ENCODE measurements at places on chromosomes 2 and 18.

DNA sequence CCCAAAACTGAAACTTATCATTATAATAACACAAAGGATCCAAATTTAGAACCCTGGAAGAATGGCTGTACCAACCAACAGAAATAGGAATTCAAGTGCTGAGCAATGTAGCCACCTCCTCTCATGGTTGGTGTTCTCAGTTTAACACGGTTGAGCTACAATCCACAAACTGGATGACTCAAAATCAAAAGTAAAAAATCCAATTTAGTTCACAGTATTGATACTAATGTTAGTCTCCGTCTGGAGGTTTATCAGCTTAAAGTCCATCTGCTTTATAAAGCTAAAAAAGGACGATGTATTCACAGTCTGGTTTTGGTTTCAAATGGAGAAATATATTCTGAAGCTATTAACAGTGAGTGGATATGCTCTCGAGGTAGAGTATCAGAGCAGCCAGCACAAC, 40.5 kb downstream of the CNTNAP5 start:
- DNase-seq, result no peak

- DNase-seq, result no peak
These were observed 193.7 kb upstream of the VWC2L start for GRCh38 chr2:214217136-214217535.

- no peak for DNase-seq
These were observed 117.3 kb upstream of the MSTN start for GRCh38 chr2:190179754-190180312.

DNA sequence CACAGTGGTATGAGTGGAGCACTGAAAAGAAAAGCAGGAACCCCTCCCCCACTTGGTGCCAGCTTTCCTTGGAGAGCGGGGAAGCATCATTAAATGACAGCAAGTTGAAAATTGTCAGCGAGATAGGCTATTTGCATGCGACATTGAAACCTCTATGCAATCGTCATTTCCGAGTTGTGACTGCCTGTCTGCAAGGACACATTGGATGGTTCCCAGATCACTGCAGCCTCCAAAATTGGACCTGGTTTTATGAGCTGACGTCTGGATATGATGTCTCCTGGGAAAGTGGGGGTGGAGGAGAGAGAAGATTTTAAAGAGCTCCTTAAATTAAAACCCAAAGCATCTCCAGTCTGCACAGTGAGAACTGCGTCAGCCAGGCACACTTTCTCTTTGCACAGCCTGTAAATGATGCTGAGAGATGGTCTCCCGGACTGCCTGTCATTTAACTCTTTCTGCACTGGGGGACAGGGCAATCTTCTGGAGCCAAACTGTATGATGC, 57.8 kb upstream of the KIF5C start:
- no peak for DNase-seq

- DNase-seq, result no peak
These were observed 43.9 kb upstream of the RAB11FIP5 start for GRCh38 chr2:73156539-73157124.

DNA sequence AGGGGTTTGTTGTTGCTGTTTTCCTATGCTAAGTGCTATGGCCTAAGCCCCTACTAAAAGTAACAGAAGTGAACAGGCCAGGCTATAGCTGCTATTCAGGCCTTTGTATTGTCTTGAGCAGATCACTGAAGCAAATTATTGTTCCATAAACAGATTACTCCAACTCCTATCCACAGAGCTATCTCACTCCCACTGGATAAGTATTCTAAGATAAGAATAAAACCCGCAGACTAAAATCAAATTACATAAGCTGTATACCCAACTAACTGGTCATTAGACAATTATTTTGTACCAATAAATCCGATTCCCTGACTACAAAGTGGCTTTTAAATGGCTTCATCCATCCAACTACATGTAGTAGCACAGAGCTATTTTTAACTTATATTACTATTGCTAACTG, 74.3 kb downstream of the THADA start:
- DNase-seq, result no peak

DNA sequence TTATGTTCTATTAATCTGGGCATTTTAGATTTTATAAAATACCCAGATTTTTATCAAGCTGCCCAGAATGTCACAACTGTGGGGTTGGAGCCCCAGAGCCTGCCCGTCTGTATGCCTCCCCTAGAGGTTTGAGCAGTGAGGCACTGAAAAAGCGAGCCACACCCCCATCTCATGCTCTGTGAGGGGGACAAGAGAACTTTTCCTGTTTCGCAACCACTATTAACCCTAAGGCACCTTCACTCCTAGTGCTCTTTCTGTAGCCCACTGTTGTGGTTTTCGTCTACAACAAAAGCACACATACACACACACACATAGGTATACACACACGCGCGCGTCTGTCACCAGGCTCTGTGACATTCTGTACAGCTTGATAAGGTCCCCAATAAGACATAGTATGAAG, 38.0 kb downstream of the DCDC2C start:
- DNase-seq, result no peak

DNA sequence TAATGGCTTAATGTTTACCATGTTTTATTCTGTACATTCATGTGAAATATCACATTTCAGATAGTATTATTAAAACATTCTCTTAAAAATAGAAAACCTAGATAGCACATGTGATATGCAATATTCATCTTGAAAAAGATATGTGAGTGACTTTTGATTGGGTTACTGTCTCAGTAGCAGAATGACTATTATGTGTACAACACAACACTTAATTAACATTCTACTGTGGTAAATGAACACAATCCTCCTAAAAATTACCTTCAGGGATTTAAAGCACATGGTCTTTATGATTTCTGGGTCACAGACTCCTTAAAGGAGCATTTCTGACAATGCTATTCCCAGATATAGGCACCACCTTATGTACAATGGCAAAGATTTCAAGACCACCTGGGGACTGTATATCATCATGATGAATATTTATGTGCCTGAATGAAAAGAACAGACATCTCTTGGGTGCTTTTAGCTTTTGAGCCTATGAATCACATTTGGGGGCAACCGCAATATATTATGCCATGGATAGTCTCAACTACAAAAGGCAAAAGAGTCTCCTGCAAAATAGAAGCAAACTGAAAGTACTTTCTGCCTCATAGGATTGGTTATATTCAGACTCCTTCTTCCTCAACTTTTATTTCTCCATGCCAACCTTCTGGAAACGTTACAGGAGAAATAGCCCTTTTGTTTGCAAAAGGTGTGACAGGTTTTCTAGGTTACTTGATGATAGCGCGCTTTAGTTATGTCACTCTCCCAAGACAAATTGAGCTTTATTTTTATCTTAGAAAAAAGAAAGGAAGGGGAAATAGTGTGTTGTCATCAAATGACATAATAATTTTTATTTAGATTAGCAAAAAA, 259.0 kb downstream of the CALCRL start:
- no peak for DNase-seq

DNA sequence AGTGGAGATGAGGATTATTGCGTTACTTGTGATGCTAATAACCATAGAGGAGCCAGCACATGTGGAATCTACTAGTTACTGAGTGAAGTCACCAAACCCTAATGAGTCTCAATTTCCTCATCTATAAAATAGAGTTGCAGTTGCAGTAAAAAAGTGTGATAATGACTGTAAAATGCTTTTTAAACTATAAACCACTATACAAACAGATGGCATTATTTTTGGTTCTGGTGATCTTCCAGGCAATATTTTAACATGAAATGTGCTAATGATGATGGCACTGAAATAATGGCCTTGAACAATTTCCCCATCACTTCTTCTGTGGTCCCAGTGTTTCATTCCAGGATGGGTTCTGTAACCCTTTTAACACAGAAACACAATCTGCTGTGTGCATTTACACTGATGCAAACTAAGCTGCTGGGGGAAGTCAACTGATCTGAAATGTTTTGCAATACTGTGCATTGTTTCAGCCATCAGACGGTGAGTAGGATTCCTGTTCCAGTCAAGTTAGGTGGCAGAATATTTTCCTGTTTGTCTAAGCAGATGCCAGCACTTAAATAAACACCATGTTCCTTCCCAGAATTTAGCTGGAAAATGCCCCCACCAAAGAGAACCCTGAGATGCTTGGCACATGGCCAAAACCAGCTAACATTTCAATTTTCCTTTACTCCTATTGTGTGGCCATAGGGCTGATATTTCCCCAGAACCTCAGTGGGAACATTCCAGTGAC, 52.6 kb downstream of the TACR1 start:
- DNase-seq, result no peak

DNA sequence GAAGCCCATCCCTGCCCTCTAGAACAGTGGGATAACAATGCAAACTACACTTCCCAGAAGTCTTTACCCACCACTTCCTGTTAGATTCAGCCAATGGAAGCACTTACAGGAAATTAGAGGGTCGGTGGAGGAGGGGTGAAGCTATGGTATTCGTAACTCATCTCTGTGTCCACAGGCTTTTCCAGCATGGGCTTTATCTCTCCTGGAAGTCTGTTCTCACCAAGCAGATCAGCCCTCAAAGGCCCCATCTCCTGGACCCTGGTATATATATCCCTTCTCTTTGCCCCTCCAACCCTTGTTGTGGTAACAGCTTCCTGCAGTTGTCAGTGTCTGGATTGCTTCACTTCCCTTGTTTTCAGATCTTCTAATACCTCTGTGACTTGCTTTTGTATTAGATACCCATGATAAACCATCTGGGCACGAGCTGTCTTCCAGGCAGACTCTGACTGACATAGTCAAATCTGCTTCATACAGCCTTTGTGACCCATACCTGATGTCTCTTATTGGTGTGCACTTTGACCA, 475.0 kb upstream of the POU3F3 start:
- no peak for DNase-seq

DNA sequence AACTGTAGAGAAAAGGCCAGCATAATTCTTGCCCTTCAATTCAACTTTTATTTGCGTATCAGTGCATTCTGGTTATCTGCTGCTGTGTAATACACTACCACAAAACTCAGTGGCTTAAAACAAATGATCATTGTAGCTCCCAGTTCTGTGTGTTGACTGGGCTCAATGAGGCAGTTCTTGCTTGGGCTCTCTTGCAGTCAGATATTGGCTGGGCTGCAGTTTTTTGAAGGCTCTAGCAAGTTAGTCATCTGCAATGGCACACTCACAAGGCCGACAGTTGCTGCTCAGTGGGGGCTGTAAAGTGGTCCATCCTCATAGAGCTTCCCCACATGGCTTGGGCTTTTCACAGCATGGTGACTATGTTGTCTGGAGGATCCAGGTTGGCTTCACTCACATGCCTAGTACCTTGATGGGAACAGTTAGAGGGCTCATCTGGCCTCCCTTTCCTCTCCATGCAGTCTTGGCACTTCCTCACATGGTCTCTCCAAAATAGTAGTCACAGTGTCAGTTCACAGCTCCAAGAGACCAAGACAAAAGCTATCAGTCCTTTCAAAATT, 110.6 kb upstream of the TNP1 start:
- DNase-seq, result no peak

GRCh38 chr2:169997140-169997887, 170.1 kb downstream of the UBR3 start:
- DNase-seq, result no peak

DNA sequence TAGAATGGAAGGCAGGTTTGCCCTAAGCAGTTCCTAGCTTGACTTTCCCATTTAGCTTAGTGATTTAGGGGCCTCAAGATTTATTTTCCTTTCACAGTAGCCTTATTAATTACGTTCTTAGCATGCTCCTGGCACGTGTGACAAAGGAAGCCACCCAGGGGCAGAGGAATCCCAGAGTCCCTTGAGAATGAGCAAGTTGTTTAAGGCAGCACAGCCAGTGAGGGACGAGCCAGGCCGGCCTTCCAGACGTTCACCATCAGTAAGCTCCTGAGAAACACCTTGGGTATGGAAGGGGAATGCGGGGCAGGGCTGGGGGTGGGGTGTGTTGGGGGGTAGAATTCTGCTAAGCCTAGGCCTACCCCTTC, 76.3 kb downstream of the SOWAHC start:
- no peak for DNase-seq

DNA sequence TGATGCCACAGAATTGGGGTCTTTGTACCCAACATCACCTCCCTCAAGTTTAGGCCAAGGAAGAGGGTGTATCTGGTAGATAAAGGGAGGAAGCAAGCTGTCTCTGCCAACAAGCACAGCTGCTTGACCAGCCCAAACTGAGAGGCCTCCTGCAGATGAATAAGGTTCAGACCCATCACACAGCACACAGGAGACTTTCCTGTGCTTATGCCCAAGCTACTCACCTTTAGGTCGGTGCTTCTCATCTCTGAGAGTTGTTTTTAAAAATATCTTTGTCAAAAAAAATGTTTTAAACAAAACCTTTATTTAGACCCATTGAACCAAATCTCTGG, 24.7 kb upstream of the SP3 start:
- no peak for DNase-seq

DNA sequence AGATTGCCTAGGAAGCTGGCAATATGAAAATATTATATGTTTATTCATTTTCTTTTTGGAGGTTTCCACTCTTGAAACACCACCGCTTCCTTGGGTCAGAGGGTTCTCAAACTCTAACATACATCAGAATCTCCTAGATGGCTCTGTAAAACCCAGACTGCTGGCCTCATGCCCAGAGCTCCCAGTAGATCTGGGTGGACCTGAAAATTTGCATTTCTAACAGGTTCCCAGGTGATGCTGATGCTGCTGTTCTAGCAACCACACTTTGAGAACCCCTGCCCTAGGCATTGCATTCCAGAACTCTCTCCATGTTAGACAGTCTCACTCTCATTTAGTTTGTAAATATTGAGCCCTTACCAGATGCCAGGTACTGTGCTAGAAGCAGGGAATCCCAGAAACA, 139.4 kb downstream of the FAM210A start:
- DNase-seq, result no peak

GRCh38 chr18:59610546-59611140, 86.6 kb downstream of the CCBE1 start:
- DNase-seq, result no peak

DNA sequence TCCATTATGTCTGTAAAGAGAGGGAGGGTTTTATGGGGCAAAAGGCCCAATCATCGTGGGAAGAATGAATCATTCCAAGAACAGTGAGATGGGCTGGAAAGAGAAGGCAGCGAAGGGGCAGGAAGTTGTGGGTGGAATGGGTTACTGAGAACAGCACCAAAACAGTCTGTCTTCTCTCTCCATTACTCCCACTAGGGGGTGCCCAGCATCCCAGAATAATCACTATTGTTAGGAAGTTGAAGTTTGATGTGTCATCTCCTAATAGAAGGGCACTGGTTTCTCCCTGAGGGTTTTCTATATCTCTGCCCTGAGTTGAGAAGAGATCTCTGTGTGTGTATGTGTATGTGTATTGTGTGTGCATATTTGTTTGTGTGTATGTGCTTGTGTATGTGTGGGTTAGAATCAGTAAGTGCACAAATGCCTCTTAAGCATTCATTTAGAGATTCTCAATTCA, 76.6 kb upstream of the MAP4K3 start:
- DNase-seq, result no peak

DNA sequence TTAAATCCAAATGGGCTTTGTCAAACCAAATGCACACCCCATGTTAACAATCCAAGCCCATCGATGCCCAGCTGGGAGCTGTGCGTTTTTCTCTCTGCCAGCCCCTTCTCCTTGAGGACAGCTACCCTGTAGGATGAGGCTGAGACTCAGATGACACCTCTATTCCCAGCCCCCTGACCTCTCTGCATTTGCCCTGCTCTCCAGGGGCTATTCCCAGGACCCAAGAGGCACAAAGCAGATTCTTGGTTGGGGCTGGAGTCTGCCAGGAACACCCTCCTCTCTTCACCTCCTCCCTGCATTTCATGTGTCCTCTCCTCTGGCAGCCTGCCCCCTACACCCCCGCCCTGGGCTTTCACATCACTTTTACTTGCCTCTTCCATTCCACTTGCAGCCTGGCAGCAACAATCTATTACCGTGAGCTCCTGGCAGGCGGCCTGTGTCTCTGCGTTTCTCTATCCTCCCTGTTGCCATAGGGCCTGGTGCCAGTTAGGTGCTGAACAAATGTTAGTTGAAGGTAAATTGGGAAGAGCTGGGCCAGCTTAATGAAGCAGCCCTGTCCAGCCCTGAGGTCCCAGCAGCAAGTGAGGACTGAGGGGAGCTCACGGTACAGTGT, 51.8 kb downstream of the ADD2 start:
- no peak for DNase-seq

Data from activated CD4-positive, CD25-positive, alpha-beta regulatory T cell (primary cell).